ENCODE measurements at places on chromosomes 7 and 10.

DNA sequence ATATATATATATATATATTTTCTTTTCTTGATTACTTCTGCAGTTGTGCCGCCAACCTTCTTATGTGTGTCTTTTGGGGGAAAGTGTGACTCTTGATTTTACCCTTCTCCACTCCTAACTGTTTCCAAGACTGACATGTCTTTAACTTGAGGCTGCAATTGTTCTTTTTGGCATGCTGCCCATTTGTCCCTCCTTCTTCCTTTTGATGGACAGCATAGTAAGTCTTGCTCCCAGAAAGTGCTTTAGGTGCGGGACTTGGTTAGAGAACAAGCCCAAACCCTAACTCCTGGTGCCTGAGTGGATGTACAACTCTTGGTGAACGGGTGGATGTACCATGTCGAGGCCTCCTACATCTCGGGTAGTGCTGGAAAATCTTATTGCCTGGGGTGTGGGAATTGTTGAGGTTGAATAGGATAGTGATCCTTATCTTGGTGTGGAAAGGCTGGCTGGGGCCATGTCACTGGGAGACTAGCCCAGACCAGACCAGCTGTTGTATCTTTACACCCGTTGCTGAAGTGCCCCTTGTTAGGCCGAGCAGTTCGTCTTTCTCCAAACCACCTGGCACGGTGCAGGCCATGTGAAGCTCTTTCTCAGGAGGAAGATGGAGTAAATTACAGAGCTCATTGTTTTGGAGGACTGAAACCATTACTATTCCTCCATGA lies 16.3 kb downstream of the TCF7L2 start:
- DNase-seq: no peak

DNA sequence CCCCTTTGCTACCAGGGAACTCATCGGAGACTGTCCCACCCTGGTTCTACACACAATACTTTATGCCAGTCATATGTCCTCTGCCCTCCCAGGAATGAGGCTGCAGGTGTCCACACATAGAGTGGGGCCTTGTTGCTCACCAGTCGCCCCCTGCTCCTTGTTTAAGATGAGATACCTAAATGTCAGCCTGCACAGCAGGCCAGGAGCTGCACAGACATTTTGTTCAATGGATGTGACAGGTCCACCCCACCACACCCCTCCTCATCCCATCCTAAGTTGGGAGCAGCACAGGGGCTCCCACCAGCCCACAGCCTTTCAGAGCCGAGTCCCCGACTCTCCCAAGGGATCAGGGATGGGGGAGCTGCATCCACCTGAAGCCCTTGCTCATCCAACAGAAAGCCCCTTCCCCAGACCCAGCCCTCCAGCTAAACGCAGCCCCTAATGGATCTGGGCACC lies 6.2 kb upstream of the GRID1 start:
- DNase-seq: no peak

DNA sequence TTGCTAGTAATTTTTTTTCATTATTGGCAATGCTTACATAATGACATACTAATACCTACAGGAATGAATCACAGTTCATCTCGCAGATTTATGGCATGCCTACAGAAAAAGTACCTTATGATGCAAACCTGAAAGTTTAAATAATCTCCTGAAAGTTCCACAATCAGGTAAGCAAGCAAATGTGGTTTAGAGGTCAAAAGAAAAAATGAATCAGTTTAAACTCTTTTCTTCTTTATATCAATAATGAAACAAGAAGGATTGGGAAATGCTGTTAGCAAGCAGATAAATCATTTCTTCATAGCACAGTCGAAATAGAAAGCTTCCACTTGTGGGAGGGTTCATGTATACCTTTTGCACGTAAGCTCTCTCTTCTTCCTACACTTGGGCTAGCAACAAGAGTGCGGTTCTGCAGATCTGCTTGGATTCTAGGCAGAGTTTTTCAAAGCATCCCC lies 53.7 kb upstream of the MTPN start:
- DNase-seq: no peak

DNA sequence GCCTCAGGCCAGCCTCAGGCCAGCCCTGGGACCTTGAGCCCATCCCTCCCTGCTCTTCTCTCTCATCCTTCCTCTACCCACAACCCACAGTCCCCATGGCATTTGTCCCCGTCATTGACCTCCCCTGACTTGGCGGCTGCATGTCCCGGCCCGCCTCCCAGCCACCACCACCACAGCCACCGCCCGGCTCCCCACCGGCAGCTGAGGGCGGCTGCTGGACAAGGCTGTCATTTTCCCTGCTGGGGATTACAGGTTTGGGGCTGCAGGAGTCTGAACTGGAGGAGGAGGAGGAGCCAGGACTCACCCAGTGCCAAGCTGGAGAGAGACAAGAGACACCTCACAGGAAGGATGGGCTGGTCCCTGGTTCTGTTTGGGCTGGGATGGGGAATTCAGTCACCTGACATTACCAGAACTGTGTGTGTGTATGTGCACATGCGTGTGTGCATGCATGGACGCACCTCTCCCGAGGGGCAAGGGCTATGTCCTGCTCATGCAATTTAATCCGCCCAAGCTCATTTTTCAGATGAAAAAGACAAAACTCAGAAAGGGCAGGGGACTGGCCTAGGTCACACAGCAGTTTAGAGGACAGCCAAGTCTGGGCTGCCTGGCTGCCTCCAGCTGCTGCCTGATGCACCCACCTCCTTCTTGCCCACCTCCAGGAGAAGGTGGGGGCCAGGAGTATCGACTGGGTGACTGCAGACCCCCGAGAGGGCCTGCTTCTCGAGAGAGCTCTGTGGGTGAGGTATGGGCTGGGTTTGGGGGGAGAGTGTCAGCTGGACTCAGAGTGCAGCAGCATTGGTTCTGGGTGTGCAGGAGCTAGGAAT lies 113.1 kb downstream of the ZMIZ1 start:
- no peak for DNase-seq

DNA sequence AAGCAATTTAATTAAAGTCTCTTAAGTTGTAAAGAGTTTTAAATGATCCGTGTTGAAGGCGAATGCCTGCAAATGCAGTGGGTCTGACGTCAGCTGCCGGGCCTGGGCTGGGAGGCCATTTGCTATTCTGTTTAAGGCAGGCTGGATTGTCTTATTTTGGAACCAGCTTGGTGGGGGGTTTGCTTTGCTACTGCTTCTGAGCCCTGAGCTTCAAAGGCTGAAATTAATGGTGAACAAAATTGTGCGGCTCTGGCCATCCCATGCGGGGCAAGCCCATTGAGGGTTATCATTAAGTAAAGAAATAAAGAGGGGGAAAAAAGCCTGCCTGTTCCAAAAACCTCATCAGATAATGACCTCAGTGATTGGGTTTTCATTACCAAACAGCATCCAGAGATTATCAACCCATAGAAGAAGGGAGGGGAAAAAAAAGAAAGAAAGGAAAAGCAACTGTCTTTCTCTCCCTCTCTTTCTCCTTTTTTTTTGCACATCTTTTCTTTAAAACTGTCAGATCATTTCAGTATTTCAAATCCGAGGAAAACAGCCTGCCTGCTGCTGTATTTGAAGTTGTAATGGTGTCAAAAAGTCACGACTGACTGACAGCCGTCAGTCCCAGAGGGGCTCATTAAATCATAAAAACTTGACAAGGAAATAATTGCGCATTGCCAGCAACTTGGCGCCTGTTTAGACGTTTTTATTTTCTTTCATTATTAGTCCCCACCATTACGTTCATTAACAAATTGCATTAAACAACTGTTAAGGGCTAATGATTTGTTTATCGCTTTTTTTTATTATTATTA lies 131.9 kb upstream of the TCF7L2 start:
- DNase-seq: no peak

DNA sequence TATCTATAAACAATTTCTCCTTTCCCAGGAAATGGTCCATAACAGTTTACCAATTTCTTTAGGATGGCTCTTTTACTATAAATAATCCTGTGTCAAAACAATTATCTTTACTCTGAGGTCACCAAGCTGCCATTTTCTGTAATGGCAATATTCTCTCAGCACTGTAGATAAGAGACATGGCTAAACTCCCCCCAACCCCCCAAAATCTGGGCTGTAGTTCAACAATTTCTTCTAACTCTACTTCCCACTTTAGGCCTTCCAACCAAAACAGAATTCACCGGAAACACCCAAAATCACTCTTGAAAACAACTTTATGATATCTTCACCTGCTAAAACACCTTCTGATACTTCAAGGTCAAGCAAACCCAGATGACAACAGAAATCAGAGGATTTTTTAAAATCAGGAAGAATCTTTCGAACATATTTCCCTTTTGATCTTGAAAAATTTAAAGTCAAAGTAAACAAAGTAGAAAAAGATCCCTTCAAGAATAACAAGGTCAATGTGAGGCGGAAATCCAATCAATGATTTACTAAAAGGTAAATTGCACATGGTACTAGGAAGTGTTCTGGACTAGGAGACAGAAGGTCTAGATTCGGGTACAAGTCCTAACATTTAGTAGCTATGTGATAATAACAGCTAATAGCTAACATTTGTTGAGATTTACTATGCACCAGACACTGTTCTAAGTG lies 176.8 kb downstream of the CPEB3 start:
- no peak for DNase-seq

GRCh38 chr10:117221156-117221711 lies 19.7 kb upstream of the SLC18A2 start:
- no peak for DNase-seq

GRCh38 chr7:84002348-84002747 lies 192.2 kb downstream of the SEMA3A start:
- DNase-seq: no peak

DNA sequence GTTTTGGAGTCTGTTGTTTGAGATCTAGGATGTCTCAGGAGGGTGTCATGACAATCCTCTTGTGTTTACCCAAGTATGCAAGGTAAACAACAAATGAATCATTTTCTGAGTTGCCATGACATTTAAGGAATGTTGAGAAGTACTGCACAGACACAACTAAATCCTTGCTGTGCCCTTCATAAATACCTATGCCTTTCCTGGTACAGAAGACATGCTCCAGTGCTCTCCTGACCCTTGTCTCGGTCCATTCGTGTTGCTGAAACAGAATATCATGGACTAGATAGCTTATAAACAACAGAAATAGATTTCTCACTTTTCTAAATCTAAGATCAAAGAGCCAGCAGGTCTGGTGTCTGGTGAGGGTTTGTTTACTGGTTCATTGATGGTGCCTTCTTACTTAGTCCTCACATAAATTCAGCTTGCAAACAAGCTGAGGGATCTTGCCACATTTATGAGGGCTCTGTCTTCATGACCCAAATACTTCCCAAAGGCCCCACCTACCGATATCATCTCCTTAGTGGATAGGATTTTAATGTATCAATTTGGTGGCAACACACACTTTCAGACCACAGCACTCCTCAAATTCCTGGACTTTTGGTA lies 341.8 kb upstream of the SEMA3A start:
- DNase-seq: no peak

DNA sequence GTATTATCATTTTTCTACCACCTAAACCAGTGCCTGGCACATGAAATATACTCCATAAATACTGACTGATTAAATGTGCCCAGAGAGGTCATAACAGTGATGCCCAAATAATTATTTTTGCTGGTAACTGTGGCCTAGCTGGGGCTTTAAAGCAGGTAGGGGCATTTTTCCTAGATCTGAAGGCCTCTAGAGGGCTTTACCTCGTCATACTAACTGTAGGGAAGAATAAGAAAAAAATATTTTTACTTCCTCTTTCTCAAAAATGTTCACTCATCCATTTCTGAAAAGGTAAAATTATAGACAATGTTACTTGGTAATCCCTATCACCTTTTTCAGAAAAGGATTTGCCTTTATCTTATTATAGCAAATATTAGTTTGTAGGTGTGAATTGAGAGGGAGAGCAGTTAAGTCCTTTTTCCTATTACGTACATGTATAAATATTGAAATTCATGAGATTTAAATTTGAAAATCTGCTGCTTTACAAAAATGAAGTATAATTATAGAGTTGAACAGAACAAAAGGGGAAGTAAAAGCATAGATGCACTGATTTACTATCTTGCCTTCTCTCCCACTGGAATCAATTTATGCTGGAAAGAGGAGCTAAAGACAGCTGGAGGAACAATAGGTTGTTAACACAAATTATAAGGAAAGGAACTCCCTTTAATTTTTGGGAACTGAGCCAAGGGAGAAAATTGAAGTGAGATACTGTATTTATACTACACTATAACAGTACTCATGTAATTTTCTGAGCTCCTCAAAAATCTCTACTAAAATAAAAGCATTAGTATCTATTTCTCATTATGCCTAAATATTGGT lies 71.5 kb upstream of the NOBOX start:
- DNase-seq: no peak

GRCh38 chr10:28800144-28800543 lies 122.8 kb downstream of the BAMBI start:
- no peak for DNase-seq

- DNase-seq: no peak
These were observed 122.5 kb upstream of the SAMD8 start for GRCh38 chr10:74988832-74989561.

- no peak for DNase-seq
These were observed 25.3 kb upstream of the PWWP2B start for GRCh38 chr10:132371641-132372081.

DNA sequence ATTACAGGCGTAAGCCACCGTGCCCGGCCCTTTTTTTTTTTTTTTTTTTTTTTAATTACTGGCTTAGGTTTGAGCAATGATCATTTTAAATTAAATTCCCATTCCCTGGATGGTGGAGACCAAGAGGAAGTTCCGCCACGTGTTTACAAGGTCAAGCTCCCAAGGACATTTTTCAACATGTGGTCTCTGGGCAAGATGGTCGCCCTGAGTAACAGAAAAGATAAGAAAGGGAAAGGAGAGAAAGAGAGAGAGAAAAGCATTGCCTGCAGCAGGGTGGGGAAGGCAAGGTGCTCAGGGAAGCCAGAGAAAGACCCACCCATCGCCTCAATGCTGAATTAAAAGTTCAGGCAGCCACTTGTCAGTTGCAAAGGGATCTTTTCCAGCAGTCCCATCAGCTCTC lies 45.2 kb upstream of the CHST3 start:
- no peak for DNase-seq

- no peak for DNase-seq
These were observed 365.2 kb upstream of the MEOX2 start for GRCh38 chr7:16051561-16052255.

- DNase-seq: no peak
These were observed 57.4 kb downstream of the ADRB1 start for GRCh38 chr10:114100848-114101741.

DNA sequence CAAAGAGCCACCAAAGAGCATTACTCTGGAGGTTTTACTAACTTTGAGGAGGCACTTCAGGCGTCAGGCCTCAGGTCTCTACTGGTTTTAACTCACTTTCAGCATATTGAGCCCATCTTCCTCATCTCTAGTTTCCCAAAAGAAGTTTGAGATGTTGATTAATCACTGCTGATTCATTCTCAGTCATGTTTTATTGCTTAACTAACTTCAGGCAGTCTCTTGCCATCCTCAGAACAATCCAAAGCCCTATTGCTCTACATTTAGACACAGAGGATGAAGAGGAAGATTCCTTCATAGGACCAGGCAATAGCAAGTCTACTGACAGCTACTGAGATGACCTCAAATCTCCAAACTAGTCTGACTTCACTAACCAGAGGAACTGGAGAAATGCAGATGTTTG lies 39.1 kb upstream of the BET1 start:
- no peak for DNase-seq
